ENCODE measurements at places on chromosomes 12 and 14. TPM values are rescaled to one million over a fixed set of nuclear protein-coding genes. Genes with fewer than 3 reads are reported as not detected.

LHX5 gene
- total RNA-seq = not detected

TDP1 gene
- total RNA-seq = 30.5 TPM

COX8C gene
- total RNA-seq = not detected

APOF gene
- not detected for total RNA-seq

KIF5A gene
- total RNA-seq = 0.12 TPM

RD3L gene
- total RNA-seq = not detected

TESPA1 gene
- not detected for total RNA-seq

ABCD2 gene
- total RNA-seq = not detected

TRPV4 gene
- 12.3 TPM for total RNA-seq

DNAJC22 gene
- total RNA-seq = 1.3 TPM

TAS2R50 gene
- total RNA-seq = 1.5 TPM

TCTN2 gene
- 11.2 TPM for total RNA-seq

C1RL gene
- 25.0 TPM for total RNA-seq

PMCH gene
- 1.8 TPM for total RNA-seq

ARHGEF40 gene
- total RNA-seq = 2.6 TPM

PAH gene
- total RNA-seq = not detected

ADGRD1 gene
- not detected for total RNA-seq

TMEM119 gene
- total RNA-seq = not detected

GPR68 gene
- 0.51 TPM for total RNA-seq

TAS2R9 gene
- not detected for total RNA-seq

KLHL28 gene
- 7.3 TPM for total RNA-seq

MAP4K5 gene
- total RNA-seq = 60.1 TPM

All from endothelial cell of umbilical vein (primary cell).